ENCODE measurements at places on chromosomes 13 and 19. TPM values are rescaled to one million over a fixed set of nuclear protein-coding genes. Genes with fewer than 3 reads are reported as not detected.

- DNase-seq = no peak
These were observed 2.1 kb upstream of the PTBP1 start for GRCh38 chr19:795073-795611.

DNA sequence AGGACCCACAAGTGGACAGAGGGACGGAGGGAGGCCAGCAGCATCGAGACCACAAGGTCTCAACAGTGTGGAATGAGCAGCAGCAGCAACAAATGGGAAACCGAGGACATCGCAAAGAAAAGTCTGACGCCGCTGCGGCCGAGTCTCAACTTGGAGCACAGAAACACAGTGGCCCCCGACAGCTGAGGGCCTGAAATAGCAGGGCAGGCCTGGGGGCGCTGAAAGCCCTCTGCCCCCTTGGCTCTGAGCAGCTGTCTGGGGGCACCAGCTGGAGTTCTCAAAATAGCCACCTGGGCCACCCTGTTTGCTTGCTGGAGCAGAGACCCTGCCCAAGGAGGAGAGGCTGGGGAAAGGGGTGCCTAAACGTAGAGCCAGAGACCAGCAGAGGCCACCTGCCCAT lies 5.9 kb upstream of the ISYNA1 start:
- no peak for DNase-seq

- no peak for DNase-seq
These were observed 1.5 kb upstream of the KLK11 start for GRCh38 chr19:51027873-51028272.

DNA sequence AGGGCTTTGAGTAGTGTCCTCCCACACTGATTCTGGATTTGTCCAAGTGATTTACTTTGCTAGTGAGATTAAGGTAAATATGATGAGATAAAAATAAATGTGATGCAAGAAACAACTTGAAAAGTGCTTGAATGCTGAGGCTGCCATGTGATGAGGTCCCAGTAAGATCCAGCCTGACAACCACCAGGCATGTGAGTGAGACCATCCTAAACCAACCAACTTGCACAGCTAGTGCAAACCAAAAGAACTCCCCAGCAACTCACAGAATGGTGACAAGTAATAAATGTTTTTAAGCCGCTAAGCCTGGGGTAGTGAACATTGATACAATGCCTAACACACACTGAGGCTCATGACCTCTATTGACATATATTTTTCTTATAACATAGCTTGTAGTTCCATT lies 13.3 kb upstream of the RBM26 start:
- no peak for DNase-seq

DNA sequence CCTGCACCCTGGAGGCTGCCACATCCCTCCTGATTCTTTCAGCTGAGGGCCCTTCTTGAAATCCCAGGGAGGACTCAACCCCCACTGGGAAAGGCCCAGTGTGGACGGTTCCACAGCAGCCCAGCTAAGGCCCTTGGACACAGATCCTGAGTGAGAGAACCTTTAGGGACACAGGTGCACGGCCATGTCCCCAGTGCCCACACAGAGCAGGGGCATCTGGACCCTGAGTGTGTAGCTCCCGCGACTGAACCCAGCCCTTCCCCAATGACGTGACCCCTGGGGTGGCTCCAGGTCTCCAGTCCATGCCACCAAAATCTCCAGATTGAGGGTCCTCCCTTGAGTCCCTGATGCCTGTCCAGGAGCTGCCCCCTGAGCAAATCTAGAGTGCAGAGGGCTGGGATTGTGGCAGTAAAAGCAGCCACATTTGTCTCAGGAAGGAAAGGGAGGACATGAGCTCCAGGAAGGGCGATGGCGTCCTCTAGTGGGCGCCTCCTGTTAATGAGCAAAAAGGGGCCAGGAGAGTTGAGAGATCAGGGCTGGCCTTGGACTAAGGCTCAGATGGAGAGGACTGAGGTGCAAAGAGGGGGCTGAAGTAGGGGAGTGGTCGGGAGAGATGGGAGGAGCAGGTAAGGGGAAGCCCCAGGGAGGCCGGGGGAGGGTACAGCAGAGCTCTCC lies 6.9 kb upstream of the CEACAM5 start:
- DNase-seq = no peak

DNA sequence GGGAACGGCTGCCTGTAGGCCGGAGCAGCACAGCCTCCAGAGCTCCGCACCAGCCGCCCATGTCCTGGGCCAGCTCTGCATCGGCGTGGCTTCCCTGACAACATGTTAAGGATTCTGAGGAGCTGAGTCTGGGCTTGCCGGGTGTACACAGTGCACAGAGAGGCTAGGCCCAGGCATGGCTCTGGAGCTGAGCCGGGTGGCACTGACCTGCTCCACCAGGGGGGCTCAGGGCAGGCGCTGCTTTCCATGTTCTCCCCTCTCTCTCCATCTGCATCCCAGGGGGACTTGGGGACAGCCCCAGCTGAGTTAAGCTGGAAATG lies 31.6 kb downstream of the AP1M1 start:
- DNase-seq = no peak

Gene CTU1
- 13.8 TPM for total RNA-seq

DNA sequence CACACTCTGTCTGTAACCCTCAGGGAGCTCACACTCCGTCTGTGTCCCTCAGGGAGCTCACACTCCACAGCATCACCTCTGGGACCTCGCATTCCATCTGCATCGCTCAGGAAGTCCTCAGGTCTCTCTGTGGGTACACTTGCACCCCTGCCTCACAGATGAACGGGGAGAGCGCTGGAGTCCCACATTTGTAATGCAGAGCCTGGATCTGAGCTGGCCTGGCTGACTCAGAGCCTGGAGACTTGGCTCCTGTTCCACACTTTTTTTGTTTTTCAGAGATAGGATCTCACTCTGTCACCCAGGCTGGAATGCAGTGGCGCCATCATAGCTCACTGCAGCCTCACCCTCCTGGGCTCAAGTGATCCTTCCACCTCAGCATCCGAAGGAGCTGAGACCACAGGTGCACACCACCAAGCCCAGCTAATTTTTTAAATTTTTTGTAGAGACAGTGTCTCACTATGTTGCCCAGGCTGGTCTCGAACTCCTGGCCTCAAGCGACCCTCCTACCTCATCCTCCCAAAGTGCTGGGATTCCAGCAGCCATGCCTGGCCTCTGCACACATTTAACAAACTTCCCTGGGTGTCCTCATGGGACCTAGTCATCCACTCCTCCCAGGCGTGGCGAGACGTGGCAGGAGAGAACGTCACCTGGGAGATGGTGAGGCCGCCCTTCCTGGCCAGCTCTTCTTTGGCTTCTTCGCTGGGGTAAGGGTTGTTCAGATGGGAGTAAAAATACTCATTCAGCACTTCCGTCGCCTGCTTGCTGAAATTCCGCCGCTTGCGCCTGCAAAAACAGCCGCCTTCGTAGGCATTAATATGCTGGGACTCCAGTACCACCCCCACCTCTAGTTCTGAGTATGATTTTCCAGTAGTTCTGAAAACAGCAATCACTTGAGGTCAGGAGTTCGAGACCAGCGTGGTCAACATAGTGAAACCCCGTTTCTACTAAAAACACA lies 31.0 kb downstream of the CILP2 start:
- no peak for DNase-seq

Gene GPR12
- not detected for total RNA-seq

Measured in cardiac muscle cell (in vitro differentiated cells and primary cell).